Gastrocnemius medialis (tissue), 4 donors: ENCODE measurements at places on chromosomes 2 and 18. TPM values are rescaled to one million over a fixed set of nuclear protein-coding genes. Genes with fewer than 3 reads are reported as not detected.

TGIF1 gene
- 33.8 TPM for total RNA-seq

PLEKHM3 gene
- total RNA-seq, result 5.6 TPM

DDX18 gene
- 24.5 TPM for total RNA-seq

OXER1 gene
- total RNA-seq, result not detected

COL3A1 gene
- total RNA-seq, result 13.8 TPM

ZC3H8 gene
- total RNA-seq, result 5.7 TPM

SLC40A1 gene
- total RNA-seq, result 81.8 TPM

CMPK2 gene
- 4.3 TPM for total RNA-seq

HAAO gene
- total RNA-seq, result 0.53 TPM

ACMSD gene
- 0.29 TPM for total RNA-seq

ACADL gene
- 4.1 TPM for total RNA-seq
